Colonic mucosa (tissue), 4 donors: ENCODE measurements at places on chromosomes 2 and 18.

DNA sequence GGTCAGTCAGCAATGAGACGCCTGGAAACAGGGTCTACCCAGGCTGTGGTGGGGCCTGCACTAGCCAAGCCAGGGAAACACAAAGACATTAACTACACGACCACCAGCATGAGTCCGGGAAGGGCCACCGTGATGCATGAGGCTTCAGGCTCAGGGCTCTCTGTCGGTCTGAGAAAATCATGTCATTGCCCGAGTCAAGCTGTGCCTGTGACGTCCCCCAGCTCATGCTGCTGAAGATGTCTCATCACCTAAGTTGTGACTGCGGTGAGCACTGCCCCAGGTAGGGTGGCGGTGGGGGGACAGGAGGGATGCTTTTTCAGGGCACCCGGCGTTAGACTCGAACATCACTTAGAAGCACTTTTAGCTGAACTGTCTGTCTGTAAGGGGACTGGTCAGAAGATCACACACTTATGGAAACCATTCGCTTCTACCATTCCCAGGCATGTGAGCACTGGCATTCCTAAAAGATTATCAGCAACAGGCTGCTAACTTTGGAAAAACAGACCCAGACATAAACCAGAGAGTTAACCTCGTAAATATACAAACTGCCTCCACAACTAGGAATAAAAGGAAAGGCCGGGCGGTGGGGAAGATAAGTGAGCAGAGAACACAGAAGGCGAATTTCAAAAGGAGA, 234.5 kb downstream of the HDAC4 start:
- DNase-seq = no peak
- no peaks in the 10 kb centered on the region for H3K27me3 ChIP-seq

DNA sequence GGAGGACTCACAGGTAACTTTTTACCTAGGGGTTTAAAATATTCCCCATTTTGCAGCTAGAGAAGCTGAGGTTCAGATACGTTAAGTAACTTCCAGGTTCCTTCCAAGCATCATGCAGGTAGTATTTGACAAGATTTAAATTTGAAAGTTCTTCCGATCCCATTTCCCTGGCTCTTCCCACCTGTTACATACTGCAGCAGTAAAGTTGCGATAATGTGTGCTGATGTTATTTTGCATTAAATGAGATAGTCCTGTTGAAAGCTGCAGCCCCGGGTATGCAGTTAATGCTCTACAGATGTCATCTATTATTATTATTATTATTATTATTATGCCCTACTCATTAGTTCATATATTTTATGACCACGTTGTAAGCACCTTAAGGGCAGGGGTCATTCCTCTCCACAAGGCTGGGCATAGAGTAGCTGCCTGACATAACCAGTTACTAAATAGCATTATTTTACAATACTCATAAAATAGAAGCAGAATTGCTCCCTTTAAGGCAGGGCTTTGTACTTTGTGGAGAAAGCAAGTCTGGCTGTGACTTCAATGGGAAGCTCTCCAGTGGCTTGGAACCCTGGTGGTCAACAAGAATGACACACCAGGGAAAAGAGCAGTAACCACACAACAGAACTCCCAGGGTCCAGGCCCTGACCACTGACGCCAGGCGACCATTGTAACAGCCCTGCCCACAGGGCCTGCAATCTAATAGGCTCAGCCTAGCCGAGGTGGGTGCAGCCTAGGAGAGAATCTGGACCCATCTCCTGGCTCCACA, 112.0 kb upstream of the STPG4 start:
- peaks cover 12% of the 10 kb centered on the region for H3K4me1 ChIP-seq
- DNase-seq = no peak
- no peaks in the 10 kb centered on the region for H3K27me3 ChIP-seq
- H3K4me3 ChIP-seq = no peak overlapping the region
- H3K27ac ChIP-seq = no peak overlapping the region
- no peaks in the 10 kb centered on the region for H3K36me3 ChIP-seq

DNA sequence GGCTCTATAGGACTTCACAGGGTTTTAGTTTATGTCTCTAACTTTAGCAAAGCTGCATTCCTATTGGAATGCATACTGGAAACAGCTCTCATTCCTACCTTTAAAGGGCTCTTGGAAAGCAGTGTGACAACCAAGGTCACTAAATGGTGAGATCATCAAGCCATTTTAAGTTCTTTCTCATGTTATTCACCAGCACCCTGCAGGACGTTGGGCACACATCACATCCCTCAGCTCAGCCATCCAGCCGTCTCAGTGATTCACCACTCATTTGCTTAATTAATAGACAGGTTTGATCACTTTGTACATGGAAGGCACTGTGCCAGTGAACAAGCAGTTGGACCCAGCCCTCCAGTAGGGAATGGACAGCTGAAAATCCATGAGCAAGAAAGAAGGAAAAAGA, 32.2 kb upstream of the RBM44 start:
- no peaks in the 10 kb centered on the region for H3K27me3 ChIP-seq
- no peaks in the 10 kb centered on the region for H3K4me1 ChIP-seq
- no peak overlapping the region for H3K4me3 ChIP-seq
- no peak for DNase-seq

DNA sequence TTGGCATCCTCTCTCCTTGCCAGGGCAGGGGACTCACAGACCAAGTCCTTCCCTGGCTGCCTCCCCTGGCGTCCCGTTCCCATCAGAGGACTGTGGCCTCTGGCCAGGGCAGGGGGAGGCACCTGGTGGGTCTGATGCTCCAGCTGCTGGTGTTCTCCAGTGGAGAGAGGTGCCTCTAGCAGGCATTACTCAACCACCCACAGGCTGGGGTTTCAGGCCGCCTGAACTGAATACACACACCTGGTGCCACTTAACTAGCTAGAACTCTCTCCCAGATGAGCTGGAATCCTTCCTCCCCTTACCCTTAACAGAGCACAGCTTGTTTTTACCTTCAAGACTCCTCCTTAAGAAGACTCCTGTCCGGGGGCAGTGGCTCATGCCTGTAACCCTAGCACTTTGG, 37.7 kb upstream of the CNGA3 start:
- no peaks in the 10 kb centered on the region for H3K4me1 ChIP-seq
- no peaks in the 10 kb centered on the region for H3K27me3 ChIP-seq
- H3K4me3 ChIP-seq = no peak overlapping the region
- no peak for DNase-seq
- H3K36me3 ChIP-seq = no peaks in the 10 kb centered on the region
- peak overlapping the region; percentile 82 for H3K27ac ChIP-seq

- H3K27ac ChIP-seq = no peak overlapping the region
- H3K27me3 ChIP-seq = no peaks in the 10 kb centered on the region
- no peaks in the 10 kb centered on the region for H3K4me1 ChIP-seq
- DNase-seq = no peak
- no peaks in the 10 kb centered on the region for H3K36me3 ChIP-seq
- H3K4me3 ChIP-seq = no peak overlapping the region
Observed at GRCh38 chr18:24491927-24492834, 31.7 kb downstream of the HRH4 start.

- no peak overlapping the region for H3K4me3 ChIP-seq
- H3K36me3 ChIP-seq = no peaks in the 10 kb centered on the region
- DNase-seq = no peak
- H3K27ac ChIP-seq = no peak overlapping the region
- no peaks in the 10 kb centered on the region for H3K27me3 ChIP-seq
Observed at GRCh38 chr2:20562540-20563225, 88.2 kb downstream of the HS1BP3 start.
